AG04450 (cell line): ENCODE measurements at places on chromosomes 5 and 9.

- no peak for DNase-seq
Observed at GRCh38 chr5:150663936-150664335, 2.9 kb downstream of the MYOZ3 start.

DNA sequence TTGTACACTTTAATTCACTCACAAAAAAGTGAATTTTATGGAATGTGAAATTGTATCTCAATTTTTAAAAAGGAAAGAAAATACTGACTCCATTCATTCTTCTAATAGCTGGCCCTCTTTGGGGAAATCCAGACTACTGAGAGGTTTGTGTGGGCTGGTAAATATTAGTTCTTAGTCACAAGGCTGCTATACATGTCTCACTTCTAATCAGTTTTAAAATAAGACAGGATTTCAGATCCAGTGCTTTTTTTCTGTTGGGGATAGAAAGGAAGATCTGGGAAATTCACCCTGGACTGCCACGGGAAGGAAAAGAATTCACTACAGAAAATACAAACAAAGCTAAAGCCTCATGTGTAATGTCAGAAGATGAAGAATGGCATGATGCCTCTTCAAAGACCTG is 32.7 kb upstream of the ADAMTSL1 start:
- no peak for DNase-seq

- no peak for DNase-seq
Observed at GRCh38 chr9:99385215-99385614, 163.1 kb downstream of the SEC61B start.

DNA sequence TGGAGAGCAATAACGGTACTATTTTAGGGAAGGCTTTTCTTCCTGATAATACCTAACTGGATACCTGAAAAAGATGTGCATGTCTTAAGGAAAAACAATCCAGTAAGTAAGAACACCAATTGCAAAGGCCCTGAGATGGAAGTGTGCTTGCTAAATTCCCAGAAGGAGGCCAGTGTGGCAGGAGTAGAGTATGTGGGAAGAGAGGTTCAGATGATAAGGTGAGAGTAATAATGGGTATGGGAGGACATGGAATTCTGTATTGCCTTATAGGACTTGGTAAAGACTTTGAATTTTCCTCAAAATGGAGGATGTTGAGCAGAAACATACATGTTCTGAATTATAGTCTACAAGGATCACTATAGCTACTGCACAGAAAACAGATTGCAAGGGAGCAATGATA is 89.3 kb downstream of the COMMD10 start:
- no peak for DNase-seq

DNA sequence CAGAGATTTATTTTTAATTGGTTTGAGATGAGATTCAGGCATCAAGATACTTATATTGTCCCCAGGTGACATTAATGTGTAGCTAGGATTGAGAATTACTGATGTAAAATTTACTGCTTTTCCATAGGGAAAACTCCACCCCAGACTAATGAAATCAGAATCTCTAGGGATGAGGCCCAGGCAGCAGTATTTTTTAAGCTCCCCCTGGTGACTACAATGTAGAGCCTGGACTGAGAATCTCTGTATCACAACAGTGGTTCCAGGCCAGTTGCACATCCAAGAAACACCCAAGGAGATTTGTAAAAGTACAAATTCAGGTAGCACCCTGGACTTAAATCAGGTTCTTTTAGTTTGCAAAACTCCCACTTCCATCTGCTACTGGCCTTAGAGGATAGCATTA is 185.7 kb downstream of the MARCHF11 start:
- no peak for DNase-seq
